ENCODE measurements at places on chromosomes 1 and 21.
A peak's percentile ranks its signal among the peaks of the same experiment; 100 is the strongest.

- peaks cover 52% of the 10 kb centered on the region for H3K4me1 ChIP-seq
- H3K4me3 ChIP-seq, result peak overlapping the region; percentile 87
- H3K27ac ChIP-seq, result peak overlapping the region; percentile 14
Measured at GRCh38 chr1:169487133-169487532, 1.4 kb upstream of the SLC19A2 start.

- no peak overlapping the region for H3K4me3 ChIP-seq
- peaks cover 59% of the 10 kb centered on the region for H3K27me3 ChIP-seq
- H3K27ac ChIP-seq, result no peak overlapping the region
- H3K36me3 ChIP-seq, result no peaks in the 10 kb centered on the region
- H3K4me1 ChIP-seq, result no peaks in the 10 kb centered on the region
Measured at GRCh38 chr1:165369255-165369848, 12.8 kb upstream of the LMX1A start.

DNA sequence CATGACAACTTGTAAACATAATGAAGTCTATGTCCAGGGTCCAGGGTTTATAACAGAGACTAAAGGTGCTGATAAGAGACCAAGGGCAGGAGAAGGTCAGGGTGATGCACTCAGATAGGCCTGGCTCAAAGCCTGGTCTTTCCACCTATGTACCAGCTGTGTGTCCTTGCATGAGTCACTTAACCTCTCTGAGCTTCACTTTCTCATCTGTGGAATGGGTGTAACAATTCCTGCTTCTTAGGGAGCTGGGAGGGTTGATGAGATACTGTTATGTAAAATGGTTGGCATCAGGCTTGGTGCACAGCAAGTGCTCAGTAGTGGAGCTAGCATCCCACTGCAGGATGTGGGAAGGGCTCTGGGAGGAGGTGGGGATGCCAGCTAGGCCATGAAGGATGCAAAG lies 143.7 kb upstream of the CSF3R start:
- H3K4me3 ChIP-seq, result no peak overlapping the region
- H3K27me3 ChIP-seq, result peaks cover 2% of the 10 kb centered on the region
- no peak for DNase-seq
- peaks cover 2% of the 10 kb centered on the region for H3K4me1 ChIP-seq

GRCh38 chr1:84736445-84736844 lies 46.2 kb upstream of the SSX2IP start:
- H3K4me1 ChIP-seq, result no peaks in the 10 kb centered on the region
- no peaks in the 10 kb centered on the region for H3K36me3 ChIP-seq
- H3K27me3 ChIP-seq, result peaks cover 11% of the 10 kb centered on the region
- no peak overlapping the region for H3K4me3 ChIP-seq

- H3K4me1 ChIP-seq, result no peaks in the 10 kb centered on the region
- no peak for DNase-seq
- no peak overlapping the region for H3K4me3 ChIP-seq
- H3K27ac ChIP-seq, result no peak overlapping the region
- H3K27me3 ChIP-seq, result peaks cover 3% of the 10 kb centered on the region
Measured at GRCh38 chr1:242827538-242827937, 303.0 kb upstream of the PLD5 start.

GRCh38 chr1:10679496-10680220 lies 116.8 kb downstream of the CASZ1 start:
- H3K27me3 ChIP-seq, result no peaks in the 10 kb centered on the region
- DNase-seq, result peak; percentile 27
- no peaks in the 10 kb centered on the region for H3K36me3 ChIP-seq
- peaks cover 8% of the 10 kb centered on the region for H3K4me1 ChIP-seq
- H3K4me3 ChIP-seq, result no peak overlapping the region
- no peak overlapping the region for H3K27ac ChIP-seq

- H3K4me3 ChIP-seq, result no peak overlapping the region
- H3K27me3 ChIP-seq, result peaks cover 3% of the 10 kb centered on the region
- no peak for DNase-seq
- no peaks in the 10 kb centered on the region for H3K4me1 ChIP-seq
Measured at GRCh38 chr1:209403921-209404320, 179.6 kb upstream of the CAMK1G start.

DNA sequence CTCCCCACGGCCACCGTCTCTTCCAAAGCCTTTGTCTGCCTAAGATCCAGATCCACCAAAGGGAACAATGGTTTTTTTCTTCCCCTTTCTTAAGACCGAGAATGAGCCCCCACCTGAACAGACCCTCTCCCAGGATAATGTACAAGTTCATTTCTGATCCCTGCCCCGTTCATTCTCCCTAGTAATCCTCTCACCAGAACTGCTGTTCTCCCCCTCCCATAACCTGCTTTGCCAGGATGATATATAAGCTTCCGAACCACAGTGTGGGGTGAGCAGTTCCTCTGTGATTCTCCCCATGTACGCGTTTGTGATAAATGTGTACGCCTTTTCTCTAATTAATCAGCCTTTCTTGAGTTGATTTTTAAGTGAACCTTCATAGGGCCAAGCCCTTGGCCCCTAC lies 4.9 kb downstream of the RD3 start:
- H3K27me3 ChIP-seq, result no peaks in the 10 kb centered on the region
- no peaks in the 10 kb centered on the region for H3K4me1 ChIP-seq
- DNase-seq, result no peak
- H3K27ac ChIP-seq, result no peak overlapping the region
- H3K4me3 ChIP-seq, result no peak overlapping the region

GRCh38 chr1:22524481-22524880 lies 38.8 kb upstream of the EPHA8 start:
- H3K4me3 ChIP-seq, result no peak overlapping the region
- H3K27ac ChIP-seq, result no peak overlapping the region
- no peaks in the 10 kb centered on the region for H3K27me3 ChIP-seq
- no peak for DNase-seq
- no peaks in the 10 kb centered on the region for H3K4me1 ChIP-seq

- no peak overlapping the region for H3K4me3 ChIP-seq
- no peak overlapping the region for H3K27ac ChIP-seq
- no peak for DNase-seq
- H3K36me3 ChIP-seq, result no peaks in the 10 kb centered on the region
- H3K27me3 ChIP-seq, result no peaks in the 10 kb centered on the region
Measured at GRCh38 chr1:191452586-191452985, 705.7 kb upstream of the RGS18 start.

DNA sequence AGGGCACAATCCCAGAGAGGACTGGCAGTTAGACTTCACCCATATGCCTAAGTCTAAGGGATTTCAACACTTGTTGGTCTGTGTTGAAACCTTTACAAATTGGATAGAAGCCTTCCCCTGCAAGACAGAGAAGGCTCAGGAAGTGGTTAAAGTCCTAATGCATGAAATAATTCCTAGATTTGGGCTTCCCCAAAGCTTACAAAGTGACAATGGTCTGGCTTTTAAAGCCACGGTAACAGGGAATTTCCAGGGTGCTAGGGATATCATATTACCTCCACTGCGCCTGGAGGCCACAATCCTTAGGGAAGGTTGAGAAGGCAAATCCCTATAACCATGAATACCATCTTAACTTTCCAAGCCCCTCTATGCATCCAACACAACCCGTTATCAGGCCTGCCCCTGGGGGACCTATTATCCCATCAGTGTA lies 3.3 kb upstream of the FMO4 start:
- H3K36me3 ChIP-seq, result no peaks in the 10 kb centered on the region
- no peak for DNase-seq
- no peak overlapping the region for H3K27ac ChIP-seq
- H3K4me3 ChIP-seq, result no peak overlapping the region
- no peaks in the 10 kb centered on the region for H3K27me3 ChIP-seq
- peaks cover 13% of the 10 kb centered on the region for H3K4me1 ChIP-seq

GRCh38 chr1:233082778-233083550 lies 132.6 kb downstream of the NTPCR start:
- no peak overlapping the region for H3K27ac ChIP-seq
- H3K27me3 ChIP-seq, result no peaks in the 10 kb centered on the region
- DNase-seq, result no peak
- peaks cover 18% of the 10 kb centered on the region for H3K36me3 ChIP-seq

DNA sequence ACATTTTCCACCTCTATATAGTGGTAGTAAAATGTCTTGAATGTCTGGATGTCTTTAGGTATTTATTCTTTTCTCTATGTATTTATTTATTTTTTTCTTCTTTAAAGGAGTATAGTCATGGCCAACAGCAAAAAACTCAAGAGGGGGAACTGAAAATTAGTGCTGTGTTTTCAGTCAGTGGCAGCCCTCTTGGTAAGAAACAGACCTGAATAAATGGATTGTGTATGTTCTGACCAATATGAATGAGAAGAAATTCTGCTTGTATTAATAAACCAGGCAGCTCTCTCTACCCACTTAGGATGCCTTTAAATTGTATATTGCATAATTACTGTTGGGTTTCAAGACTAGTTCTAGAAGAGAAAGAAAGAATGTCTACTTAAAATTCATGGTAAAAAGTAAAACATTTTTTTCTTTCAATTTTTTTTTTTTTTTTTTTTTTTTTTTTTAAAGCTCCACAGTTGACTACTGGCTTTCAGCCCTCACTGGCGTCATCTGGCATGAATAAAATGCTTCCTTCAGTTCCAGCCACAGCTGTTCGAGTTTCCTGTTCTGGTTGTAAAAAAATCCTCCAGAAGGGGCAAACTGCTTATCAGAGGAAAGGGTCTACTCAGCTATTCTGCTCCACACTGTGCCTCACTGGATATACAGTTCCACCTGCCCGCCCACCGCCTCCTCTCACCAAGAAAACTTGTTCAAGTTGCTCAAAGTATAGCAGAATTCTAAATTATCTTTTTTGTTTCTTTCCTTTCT lies 101.6 kb downstream of the ZMYM4 start:
- no peak overlapping the region for H3K27ac ChIP-seq
- H3K4me3 ChIP-seq, result no peak overlapping the region
- H3K4me1 ChIP-seq, result no peaks in the 10 kb centered on the region
- no peak for DNase-seq

DNA sequence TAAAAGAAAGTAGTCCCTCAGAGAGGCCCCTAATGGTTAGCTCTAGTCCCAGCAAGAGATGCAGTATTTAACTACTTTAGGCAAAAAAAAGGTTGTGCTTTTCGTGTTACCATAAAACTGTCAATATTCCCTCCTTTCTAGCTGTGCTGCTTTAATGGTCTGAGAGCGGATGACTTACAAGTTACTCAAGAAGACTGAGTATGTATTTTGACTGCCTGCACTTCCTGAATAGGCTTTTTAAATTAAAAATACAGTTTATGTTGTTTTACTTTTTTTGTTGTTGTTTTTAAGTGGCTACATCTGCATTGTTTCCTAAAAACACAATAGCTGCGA lies 152.2 kb downstream of the NFIA start:
- H3K36me3 ChIP-seq, result no peaks in the 10 kb centered on the region
- no peak for DNase-seq
- H3K4me1 ChIP-seq, result no peaks in the 10 kb centered on the region
- no peak overlapping the region for H3K27ac ChIP-seq
- no peak overlapping the region for H3K4me3 ChIP-seq
- H3K27me3 ChIP-seq, result peaks cover 5% of the 10 kb centered on the region

DNA sequence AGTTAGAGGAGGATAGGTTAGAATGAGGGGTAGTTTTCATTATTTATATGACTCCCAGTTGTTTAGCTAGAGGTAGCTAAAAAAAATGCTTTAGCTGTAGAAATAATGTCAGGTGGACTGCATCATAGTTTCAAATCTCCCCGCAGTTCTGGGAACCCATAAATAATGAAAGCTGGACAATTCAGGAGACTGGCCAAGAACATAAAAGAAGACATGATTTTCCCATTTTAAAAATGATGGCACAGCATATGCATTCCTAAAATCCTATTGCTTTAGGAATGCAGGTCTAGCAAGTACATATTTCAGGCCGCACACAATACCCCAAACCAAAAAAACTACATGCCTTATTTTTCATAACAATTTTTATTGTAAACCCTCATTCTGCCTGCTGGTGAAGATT lies 143.3 kb downstream of the CTH start:
- H3K36me3 ChIP-seq, result no peaks in the 10 kb centered on the region
- no peak overlapping the region for H3K4me3 ChIP-seq
- H3K27ac ChIP-seq, result no peak overlapping the region
- H3K4me1 ChIP-seq, result no peaks in the 10 kb centered on the region
- peaks cover 1% of the 10 kb centered on the region for H3K27me3 ChIP-seq
- no peak for DNase-seq

GRCh38 chr1:48025076-48025475 lies 27.9 kb upstream of the TRABD2B start:
- no peaks in the 10 kb centered on the region for H3K36me3 ChIP-seq
- no peak overlapping the region for H3K27ac ChIP-seq
- H3K4me1 ChIP-seq, result no peaks in the 10 kb centered on the region
- DNase-seq, result no peak
- H3K27me3 ChIP-seq, result peaks cover 9% of the 10 kb centered on the region
- H3K4me3 ChIP-seq, result no peak overlapping the region

DNA sequence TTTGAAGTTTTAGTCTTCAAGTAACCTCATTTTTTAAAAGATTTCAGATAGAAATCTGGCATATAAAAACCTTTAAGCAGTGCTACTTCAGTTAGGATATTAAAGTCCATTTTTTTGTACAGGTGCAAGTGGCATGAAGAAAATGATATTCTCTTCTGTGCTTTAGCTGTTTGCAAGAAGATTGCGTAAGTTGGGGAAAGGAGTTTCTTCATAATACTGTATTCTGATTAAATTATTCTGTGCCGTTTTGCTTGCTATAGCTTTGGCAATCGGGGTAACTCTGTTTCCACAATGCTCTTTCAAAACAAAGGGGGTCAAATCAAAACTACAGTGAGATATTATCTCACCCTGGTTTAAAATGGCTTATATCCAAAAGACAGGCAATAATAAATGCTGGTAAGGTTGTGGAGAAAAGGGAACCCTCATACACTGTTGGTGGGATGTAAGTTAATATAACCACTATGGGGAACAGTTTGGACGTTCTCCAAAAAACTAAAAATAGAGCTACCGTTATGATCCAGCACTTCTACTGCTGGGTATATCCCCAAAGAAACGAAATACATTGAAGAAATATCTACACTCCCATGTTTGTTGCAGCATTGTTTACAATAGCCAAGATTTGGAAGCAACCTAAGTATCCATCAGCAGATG lies 27.1 kb downstream of the MAEL start:
- peaks cover 2% of the 10 kb centered on the region for H3K4me1 ChIP-seq
- H3K27me3 ChIP-seq, result peaks cover 26% of the 10 kb centered on the region
- no peak for DNase-seq
- no peak overlapping the region for H3K27ac ChIP-seq

- no peak overlapping the region for H3K4me3 ChIP-seq
- H3K27ac ChIP-seq, result no peak overlapping the region
- no peaks in the 10 kb centered on the region for H3K36me3 ChIP-seq
- no peaks in the 10 kb centered on the region for H3K4me1 ChIP-seq
- H3K27me3 ChIP-seq, result peaks cover 5% of the 10 kb centered on the region
- no peak for DNase-seq
Measured at GRCh38 chr1:215543191-215543606, 23.9 kb upstream of the KCTD3 start.

- H3K27ac ChIP-seq, result no peak overlapping the region
- no peaks in the 10 kb centered on the region for H3K36me3 ChIP-seq
- peaks cover 2% of the 10 kb centered on the region for H3K27me3 ChIP-seq
- no peaks in the 10 kb centered on the region for H3K4me1 ChIP-seq
- H3K4me3 ChIP-seq, result no peak overlapping the region
- no peak for DNase-seq
Measured at GRCh38 chr1:168811176-168811575, 82.2 kb upstream of the DPT start.

- no peak overlapping the region for H3K27ac ChIP-seq
- H3K4me1 ChIP-seq, result no peaks in the 10 kb centered on the region
- no peaks in the 10 kb centered on the region for H3K27me3 ChIP-seq
- no peak overlapping the region for H3K4me3 ChIP-seq
- H3K36me3 ChIP-seq, result no peaks in the 10 kb centered on the region
Measured at GRCh38 chr1:73811798-73812197, 386.2 kb downstream of the LRRIQ3 start.

Data from activated CD8-positive, alpha-beta T cell treated with anti-CD3 and anti-CD28 coated beads for 36 hours (primary cell).